CD4-positive, alpha-beta T cell treated with Interleukin-4 for 1 hour (primary cell): ENCODE measurements at places on chromosomes 11 and 22.

DNA sequence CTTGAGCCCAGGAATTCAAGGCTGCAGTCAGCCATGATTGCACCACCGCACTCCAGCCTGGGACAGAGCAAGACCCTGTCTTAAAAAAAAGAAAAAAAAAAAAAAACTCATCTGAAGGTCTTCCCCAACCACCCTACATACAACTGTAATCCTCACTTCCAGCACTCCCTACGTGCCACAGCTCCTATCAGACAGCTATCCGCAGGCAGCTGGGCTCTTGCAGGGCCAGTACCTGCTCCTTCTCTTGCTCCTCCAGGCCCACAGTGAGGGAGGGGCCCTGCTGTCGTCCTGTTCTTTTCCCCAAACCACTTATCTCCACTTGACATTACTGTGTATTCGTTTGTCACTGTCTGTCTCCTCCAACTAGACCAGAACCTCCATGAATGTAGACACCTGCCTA, 156.1 kb upstream of the NECTIN1 start:
- DNase-seq: no peak

DNA sequence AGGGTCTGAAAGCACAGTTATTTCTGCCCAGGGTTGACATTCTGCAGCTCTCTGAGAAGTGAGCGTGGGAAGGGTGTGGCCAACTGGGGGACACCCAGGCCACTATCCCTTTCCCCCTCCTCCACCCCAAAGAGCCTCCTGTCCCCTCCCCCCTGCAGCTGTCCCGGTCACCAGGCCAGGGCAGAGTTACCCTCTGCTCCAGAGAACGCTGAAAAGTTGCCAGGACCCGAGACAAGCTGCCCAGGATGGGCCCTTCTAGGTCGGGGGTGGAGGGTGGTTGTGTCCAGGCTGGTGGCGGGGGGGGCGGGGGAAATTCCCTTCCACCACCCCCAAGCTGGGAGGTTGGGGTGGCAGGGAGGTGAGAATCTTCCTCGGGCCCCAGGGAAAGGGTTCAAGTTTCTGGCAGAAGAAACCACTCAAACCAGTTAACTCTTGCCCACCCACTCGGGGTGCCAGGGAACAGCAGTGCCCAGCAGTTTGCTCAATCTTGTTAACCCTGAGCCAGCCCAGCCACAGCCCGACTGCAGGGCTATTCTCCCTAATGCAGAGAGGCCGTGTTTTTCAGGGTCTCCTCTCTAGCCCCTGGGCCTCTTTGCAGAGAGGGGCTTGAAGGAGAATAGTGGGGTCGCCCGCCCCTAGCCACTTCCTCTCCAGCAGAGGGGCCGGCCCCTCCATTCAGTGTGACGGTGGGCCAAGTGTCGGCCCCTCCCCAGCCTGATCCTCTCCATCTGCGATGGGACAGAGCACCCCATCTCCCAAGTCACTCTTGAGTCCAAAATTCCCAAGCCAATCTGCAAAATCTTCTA, 697 bp downstream of the LGALS1 start:
- peak; percentile 32 for DNase-seq

DNA sequence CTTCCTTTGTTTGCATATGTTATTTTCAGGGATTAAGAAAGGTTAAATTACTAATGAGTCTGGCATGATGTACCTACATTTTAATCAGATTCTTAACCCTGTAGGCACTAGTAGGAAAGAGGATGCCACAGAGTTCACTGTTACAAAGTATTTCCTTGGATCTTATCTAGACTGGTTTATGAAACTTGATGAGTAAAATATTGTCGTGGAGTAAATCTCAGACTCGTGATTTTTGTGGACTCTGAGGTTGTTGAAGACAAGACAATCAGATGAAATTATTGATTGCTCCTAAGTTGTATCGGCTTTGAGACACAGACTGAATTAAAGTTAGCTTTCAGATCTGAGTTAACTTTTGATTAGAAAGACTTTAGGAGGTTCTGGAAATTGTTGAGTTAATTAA, 6.0 kb downstream of the KMT2A start:
- no peak for DNase-seq

DNA sequence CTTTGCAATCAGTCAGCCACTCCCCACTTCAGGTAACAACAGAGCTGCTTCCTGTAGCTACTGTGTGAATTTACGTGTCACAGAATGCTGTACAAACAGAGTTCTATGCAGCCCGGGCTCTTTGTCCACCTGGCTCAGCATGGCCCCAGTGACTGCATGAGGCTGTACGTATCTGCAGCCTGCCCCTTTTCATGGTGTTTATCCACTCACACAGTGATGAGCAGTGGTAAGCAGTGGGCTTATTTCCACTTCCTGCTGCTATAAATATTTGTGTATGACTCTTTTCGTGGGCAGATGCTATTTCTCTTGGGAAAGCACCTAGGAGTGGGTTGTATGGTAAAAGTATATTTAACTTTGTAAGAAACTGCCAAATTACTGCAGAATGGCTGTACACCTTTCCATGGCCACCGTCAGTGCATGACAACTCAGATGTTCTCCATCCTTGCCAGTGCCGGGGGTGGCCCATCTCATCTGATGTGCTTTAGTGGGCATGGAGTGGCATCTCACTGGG, 43.3 kb downstream of the MYEOV start:
- DNase-seq: peak; percentile 16
